ENCODE measurements at places on chromosomes 7 and 10. TPM values are rescaled to one million over a fixed set of nuclear protein-coding genes. Genes with fewer than 3 reads are reported as not detected.

GRCh38 chr7:17186745-17187530, 111.5 kb upstream of the AHR start:
- H3K36me3 ChIP-seq, result no peaks in the 10 kb centered on the region
- no peak overlapping the region for H3K4me3 ChIP-seq
- H3K27ac ChIP-seq, result no peak overlapping the region
- no peak for DNase-seq

DNA sequence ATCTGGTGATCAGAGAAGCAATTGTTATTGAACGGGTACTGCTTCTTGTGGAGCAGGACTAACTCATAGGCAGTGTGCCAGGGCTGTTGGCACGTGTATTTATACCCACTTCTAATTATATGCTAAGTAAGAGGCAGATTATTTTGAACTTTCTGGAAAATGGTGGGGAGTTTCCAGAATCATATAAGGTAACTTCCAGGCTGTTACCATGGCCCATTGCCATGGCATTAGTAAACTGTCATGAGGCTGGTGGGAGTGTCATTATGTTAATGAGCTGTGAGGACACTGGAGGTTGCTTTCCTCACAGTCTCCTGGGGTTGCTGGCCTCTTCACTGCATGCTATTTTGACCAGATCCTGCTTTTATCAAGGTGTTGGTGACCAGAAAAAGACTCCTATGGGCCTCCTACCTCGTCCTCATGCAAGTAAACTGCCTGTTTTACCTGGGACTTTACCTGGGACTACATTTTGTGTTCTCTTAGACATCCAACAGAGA, 122.6 kb downstream of the KCND2 start:
- DNase-seq, result no peak
- no peak overlapping the region for H3K4me3 ChIP-seq
- H3K4me1 ChIP-seq, result no peaks in the 10 kb centered on the region

GRCh38 chr10:90193240-90193985, 492.0 kb downstream of the KIF20B start:
- H3K27me3 ChIP-seq, result no peaks in the 10 kb centered on the region
- H3K27ac ChIP-seq, result no peak overlapping the region
- H3K4me1 ChIP-seq, result peaks cover 10% of the 10 kb centered on the region
- no peak overlapping the region for H3K4me3 ChIP-seq
- DNase-seq, result peak; percentile 89

DNA sequence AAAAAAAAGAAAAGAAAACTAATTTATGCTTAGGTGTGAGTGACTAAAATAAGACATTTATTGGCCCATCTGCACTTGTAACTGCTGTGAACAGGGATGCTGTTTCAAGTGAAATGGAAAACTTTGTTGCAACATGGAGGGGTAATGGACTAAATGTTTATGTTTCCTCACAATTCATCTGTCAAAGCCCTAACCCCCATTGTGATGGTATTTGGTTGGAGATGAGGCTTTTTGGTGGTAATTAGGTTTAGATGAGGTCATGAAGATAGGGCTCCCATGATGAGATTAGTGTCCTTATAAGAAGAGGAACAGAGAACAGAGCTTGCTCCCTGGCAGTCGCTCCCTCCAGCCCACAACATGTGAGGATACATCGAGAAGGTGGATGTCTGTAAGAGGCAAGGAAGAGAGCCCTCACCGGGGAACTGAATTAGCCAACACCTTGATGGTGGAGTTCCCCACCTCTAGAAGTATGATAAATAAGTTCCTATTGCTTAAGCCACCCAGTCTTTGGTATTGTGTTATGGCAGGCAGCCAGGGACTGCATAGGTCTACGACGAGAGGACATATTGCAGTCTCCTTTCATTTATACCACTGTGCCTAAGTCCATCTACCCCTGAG, 28.6 kb upstream of the VCL start:
- H3K4me3 ChIP-seq, result no peak overlapping the region
- H3K36me3 ChIP-seq, result no peaks in the 10 kb centered on the region
- no peak overlapping the region for H3K27ac ChIP-seq
- H3K27me3 ChIP-seq, result no peaks in the 10 kb centered on the region

- no peak overlapping the region for H3K27ac ChIP-seq
- DNase-seq, result no peak
- no peaks in the 10 kb centered on the region for H3K27me3 ChIP-seq
- no peaks in the 10 kb centered on the region for H3K36me3 ChIP-seq
- H3K4me1 ChIP-seq, result no peaks in the 10 kb centered on the region
Observed at GRCh38 chr7:84354866-84355265, 160.3 kb upstream of the SEMA3A start.

DNA sequence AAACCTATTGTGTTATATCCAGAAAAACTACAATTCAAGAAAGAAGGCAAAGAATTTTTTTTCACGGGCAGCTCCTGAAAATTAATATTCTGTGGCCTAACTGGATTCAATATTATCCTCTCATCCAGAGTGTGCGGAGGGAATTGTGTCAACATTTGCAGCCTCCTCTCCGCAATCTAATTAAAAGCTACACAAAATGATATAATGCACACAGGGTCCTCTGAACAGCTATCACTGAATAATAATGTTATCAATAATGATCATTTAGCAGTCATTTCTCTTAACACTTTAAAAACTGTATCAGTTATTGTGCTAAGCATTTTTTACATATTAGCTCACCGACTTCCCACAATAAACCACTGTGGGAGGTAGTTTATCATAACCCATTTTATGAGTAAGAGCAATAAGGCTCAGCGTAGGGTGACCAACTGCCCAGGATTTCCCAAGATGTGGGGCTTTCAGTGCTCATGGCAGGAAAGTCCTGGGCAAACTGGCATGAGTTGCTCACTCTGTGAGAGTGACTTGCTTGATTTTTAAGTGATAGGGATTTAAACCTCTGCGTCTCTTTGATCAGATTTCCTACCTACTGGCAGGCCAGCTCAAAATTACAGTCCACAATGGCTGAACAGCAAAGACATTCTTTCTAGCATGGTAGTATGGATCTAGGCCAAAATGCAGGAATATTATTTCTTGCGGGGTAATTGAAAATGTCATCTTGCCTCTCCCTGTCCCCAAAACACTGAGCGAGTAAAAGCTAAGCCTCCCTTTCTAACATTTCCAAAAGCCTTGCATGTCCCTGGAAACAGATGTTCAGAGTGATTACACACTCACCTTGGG, 65.7 kb downstream of the AOAH start:
- H3K27ac ChIP-seq, result peak overlapping the region; percentile 99
- H3K36me3 ChIP-seq, result no peaks in the 10 kb centered on the region
- H3K27me3 ChIP-seq, result no peaks in the 10 kb centered on the region
- peak; percentile 94 for DNase-seq
- no peak overlapping the region for H3K4me3 ChIP-seq

- no peak overlapping the region for H3K27ac ChIP-seq
- DNase-seq, result no peak
- H3K4me1 ChIP-seq, result no peaks in the 10 kb centered on the region
- H3K36me3 ChIP-seq, result no peaks in the 10 kb centered on the region
- peaks cover 3% of the 10 kb centered on the region for H3K27me3 ChIP-seq
Observed at GRCh38 chr7:45191396-45191795, 33.8 kb downstream of the RAMP3 start.

DNA sequence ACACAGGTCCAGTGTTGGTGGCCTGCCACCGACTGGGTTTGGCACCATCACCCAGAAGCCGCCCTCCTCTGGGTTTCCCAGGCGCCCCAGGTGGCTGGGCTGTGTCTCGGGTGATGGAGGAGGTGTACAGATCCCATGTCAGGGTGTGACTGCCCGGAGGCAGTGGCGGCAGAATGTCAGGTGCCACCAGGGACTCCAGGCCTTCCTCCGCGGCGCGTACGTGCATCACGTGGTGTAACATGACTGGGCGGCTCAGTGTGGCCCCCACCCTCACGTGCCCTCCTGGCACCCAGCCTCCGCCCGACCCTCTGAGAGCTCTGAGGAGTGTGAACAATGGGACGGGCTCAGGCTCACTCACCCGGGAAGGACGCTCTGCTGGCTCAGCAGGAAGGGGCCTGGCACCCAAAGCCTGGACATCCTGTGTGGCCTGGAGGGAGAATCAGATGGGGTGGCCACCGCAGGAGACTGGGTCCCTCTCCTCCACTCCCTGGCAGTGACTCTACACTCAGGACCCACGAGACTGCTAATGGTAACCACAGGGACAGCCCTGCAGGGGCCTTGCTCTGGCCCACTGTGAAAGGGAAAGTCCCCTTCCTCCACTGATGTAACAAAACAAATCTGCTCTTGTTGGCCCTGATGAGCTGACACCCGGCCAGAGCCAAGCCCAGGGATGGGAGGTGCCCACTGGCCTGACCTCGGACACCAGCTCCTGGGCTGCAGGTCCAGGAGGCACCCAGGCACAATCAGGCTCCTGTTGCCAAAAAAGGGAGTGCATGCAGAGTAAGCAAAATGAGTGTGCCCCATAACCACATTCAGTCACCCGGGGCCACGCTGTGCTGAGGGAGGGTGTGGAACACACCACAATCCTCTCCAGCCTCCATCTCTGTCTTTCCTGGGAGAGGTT, 164.8 kb downstream of the PRKAG2 start:
- H3K27ac ChIP-seq, result no peak overlapping the region
- no peaks in the 10 kb centered on the region for H3K27me3 ChIP-seq
- H3K4me1 ChIP-seq, result peaks cover 5% of the 10 kb centered on the region
- no peaks in the 10 kb centered on the region for H3K36me3 ChIP-seq
- no peak overlapping the region for H3K4me3 ChIP-seq

- H3K4me3 ChIP-seq, result no peak overlapping the region
- H3K4me1 ChIP-seq, result no peaks in the 10 kb centered on the region
- no peak overlapping the region for H3K27ac ChIP-seq
Observed at GRCh38 chr10:94936721-94937120, 1.7 kb upstream of the CYP2C9 start.

GRCh38 chr10:91613411-91614187, 19.3 kb downstream of the PPP1R3C start:
- H3K4me3 ChIP-seq, result peak overlapping the region; percentile 12
- no peaks in the 10 kb centered on the region for H3K36me3 ChIP-seq
- DNase-seq, result peak; percentile 100
- peak overlapping the region; percentile 98 for H3K27ac ChIP-seq
- H3K27me3 ChIP-seq, result no peaks in the 10 kb centered on the region

DNA sequence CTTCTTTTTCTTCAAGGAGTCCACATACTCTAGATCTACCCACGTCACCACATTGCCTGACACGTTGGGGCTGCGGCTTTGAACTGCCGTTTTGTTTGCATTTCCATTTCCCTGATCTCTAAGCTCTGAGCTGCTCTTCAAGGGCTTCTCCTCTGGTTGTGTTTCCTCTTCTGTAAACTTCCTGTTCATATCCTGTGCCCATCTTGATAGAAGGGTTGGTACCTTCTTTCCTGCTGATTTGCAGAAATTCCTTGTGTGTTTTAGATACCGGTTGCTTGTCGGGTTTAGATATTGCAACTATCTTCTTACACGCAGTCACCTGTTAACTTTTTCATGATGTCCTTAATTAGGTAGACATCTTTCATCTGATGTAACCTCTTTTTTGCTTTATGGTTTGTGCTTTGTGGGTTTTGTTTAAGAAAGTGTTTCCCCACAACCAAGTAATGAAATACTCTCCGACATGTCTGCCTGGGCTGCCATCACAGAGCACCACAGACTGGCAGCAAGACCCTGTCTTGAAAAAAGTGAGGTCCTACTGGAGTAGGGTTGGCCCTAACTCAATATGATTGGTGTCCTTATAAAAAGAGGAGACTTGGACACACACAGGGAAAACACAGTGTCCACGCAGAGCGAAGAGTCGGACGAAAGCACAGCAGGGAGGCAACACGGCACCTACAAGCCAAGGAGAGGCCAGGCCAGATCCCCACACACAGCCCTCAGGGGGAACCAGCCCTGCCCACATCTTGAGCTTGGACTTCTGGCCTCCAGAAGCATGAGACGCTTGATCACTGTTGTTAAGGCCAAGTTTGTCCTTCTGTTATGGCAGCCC, 99.1 kb upstream of the PDGFA start:
- H3K27ac ChIP-seq, result no peak overlapping the region
- DNase-seq, result no peak
- no peaks in the 10 kb centered on the region for H3K27me3 ChIP-seq
- no peak overlapping the region for H3K4me3 ChIP-seq

DNA sequence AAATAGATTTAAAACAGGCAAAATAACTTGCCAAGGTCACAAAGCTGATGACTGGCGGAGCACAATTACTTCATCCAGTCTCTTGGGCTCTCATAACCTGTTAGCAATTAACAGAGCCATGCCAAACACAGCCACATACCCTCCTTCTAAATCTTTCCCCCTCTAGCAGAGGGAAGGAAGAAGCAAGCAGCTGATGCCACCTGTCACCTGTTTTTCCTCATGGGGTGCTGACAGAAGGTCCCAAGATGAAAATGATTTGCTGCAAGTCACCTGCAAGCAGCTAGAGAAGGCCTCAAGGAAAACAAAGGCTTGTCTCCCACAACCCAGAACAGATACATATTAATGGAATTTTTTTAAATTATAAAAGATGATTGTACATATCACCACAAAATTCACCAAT, 117.8 kb downstream of the GFRA1 start:
- no peak for DNase-seq
- no peaks in the 10 kb centered on the region for H3K4me1 ChIP-seq
- H3K27ac ChIP-seq, result no peak overlapping the region
- no peaks in the 10 kb centered on the region for H3K36me3 ChIP-seq

DNA sequence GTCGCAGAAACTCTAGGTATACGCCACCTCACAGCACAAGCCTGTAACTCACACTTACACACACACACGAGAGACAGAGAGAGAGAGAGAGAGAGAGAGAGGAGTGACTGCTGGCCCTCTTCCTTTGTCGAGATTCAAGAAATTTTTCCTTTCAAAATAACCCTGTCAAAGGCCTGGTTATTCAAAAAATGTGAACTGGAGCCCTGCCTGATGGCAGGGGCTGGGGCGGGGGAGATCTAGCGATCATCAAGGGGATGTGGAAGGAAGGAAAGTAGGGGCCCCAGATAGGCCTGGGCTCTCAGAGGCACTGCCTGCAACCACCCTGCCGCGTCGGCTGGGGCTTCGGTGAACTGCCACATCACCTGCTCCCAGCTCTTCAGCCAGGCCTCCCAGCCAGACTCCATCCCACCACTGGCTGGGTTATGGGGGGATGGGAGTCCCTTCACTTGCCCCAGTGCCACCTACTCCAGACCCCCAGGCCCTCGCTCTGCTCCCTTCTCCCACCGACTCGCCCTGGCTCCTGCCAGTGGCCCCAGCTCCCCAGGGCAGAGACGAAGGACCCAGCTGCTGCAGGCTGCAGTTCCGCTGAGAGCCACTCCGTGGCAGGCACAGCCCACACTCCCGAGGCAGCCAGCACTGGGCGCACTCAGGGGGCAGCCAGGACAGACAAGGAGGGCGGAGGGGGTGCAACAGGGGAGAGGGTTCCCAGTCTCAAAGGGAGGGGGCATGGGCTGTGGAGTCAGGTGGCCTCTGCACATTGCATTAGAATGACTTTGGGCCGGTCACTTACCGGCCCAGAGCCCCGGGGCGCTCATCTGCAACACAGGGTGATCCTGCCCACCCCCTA, 15.3 kb downstream of the KCNH2 start:
- no peak for DNase-seq
- no peaks in the 10 kb centered on the region for H3K36me3 ChIP-seq
- H3K27ac ChIP-seq, result no peak overlapping the region
- peaks cover 26% of the 10 kb centered on the region for H3K27me3 ChIP-seq
- H3K4me3 ChIP-seq, result no peak overlapping the region

Gene PRRT4
- total RNA-seq, result 0.62 TPM

Gene GPR146
- 3.4 TPM for total RNA-seq

Gene KLF14
- total RNA-seq, result not detected
